ENCODE measurements at places on chromosomes 6 and 20. TPM values are rescaled to one million over a fixed set of nuclear protein-coding genes. Genes with fewer than 3 reads are reported as not detected.

The LTB gene
- polyA plus RNA-seq: 0.31 TPM

DNA sequence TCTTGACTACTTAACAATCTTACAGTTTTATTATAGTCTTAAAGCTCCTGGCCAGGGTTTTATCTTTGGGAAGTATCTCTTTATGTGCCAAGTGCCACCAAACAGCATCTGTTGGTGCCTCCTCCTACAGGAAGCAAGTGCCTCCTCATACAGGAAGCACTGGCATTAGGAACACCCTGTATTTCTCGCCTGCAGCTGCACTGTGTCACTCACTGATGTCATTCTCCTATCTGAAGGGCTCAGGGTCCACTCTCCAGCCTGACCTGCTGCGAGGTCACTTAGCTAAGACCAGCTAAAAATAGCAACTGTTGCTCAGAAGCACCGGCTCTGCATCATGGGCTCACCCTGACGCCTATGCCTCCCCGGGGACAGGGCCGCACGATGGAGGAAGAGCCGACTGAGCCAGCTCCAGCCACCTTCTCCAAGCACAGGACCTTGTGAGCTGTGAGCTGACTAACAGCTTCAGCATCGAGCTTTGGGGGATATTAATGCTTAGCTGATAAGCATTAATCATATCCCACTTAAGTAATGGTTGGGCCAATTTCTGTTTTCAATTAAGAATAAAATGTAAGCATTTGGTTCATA is 66.3 kb upstream of the CD93 start:
- no peaks in the 10 kb centered on the region for H3K36me3 ChIP-seq
- H3K27ac ChIP-seq: peak overlapping the region; percentile 61
- peak; percentile 90 for DNase-seq
- H3K27me3 ChIP-seq: no peaks in the 10 kb centered on the region

The EBF4 gene
- 29.7 TPM for polyA plus RNA-seq

The SNAI1 gene
- 13.2 TPM for polyA plus RNA-seq

GRCh38 chr20:17179840-17180239 is 47.0 kb upstream of the PCSK2 start:
- no peaks in the 10 kb centered on the region for H3K4me1 ChIP-seq
- DNase-seq: no peak
- H3K27me3 ChIP-seq: no peaks in the 10 kb centered on the region
- no peaks in the 10 kb centered on the region for H3K36me3 ChIP-seq
- no peak overlapping the region for H3K27ac ChIP-seq
- H3K4me3 ChIP-seq: no peak overlapping the region

GRCh38 chr6:128598571-128598970 is 78.2 kb upstream of the PTPRK start:
- H3K4me3 ChIP-seq: no peak overlapping the region
- no peak overlapping the region for H3K27ac ChIP-seq
- no peaks in the 10 kb centered on the region for H3K27me3 ChIP-seq
- H3K4me1 ChIP-seq: no peaks in the 10 kb centered on the region
- no peak for DNase-seq

GRCh38 chr6:90765895-90766294 is 179.0 kb upstream of the MAP3K7 start:
- H3K36me3 ChIP-seq: no peaks in the 10 kb centered on the region
- no peaks in the 10 kb centered on the region for H3K27me3 ChIP-seq
- no peaks in the 10 kb centered on the region for H3K4me1 ChIP-seq
- DNase-seq: no peak
- H3K4me3 ChIP-seq: no peak overlapping the region

- DNase-seq: no peak
- H3K36me3 ChIP-seq: no peaks in the 10 kb centered on the region
- H3K27me3 ChIP-seq: no peaks in the 10 kb centered on the region
- H3K4me3 ChIP-seq: no peak overlapping the region
- H3K4me1 ChIP-seq: no peaks in the 10 kb centered on the region
- no peak overlapping the region for H3K27ac ChIP-seq
These were observed 537.4 kb upstream of the MMS22L start for GRCh38 chr6:97820400-97820799.

- no peaks in the 10 kb centered on the region for H3K27me3 ChIP-seq
- DNase-seq: no peak
- peaks cover 53% of the 10 kb centered on the region for H3K4me1 ChIP-seq
- H3K4me3 ChIP-seq: no peak overlapping the region
These were observed 2.3 kb downstream of the KLHDC3 start for GRCh38 chr6:43016176-43016942.

Data from adrenal gland (tissue), 19 donors.